ENCODE measurements at places on chromosomes 2 and 18.

DNA sequence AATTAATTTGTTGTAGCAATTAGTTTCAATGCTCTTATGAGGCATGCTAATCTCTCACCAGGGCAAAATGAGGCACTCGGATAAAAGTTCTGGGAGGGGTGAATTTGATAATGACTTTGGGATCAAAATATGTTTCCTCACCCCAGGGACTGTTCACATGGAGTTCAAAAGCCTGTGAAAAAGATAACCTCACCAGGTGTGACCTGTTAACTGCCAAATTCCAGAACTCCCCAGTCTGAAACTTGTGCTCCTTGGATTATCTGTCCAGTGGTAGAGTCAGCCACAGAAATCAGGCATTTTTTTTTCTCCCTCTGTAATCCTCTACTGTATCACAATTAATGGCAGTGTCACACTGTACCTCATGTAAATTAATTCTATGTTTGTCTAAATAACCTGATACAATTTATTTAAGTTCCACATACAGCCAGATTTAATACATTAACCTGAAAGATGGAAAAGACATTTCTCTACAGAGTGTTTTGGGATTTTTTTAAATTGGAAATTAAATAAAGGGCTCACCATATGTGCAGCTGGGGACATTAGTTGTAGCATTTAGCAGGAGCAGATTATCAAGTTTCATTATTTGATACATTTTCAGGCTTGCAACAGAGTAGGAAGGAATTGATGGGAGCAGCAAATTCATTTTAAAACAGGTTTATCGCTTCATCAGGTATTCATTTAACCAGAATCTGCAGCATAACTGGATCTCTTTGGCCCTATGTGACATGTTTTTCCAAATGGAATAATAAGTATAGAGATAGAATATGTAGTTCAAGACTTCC lies 191.2 kb downstream of the VWC2L start:
- DNase-seq: no peak

DNA sequence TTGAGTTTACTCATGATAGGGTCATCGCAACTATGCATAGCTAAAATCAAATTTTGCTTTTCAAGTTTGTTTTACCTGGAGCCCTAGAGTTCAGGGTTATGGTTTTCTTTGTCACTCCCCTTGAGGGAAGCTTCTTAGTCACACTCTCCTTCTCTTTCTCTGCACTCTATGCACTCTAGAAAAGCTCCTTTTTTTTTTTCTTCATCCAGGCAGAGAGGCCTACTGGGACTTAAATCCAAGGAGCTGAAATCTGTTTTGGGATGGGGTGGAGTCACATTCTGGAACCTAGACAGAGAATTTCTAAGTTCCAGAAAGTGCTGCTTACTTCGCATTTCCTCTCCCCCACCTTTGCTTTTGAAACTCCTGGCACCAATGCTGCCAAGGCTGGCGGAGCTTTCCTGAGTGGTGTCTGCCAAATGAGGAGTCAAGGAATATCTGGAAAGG lies 19.1 kb upstream of the IL18R1 start:
- no peak for DNase-seq

- no peak for DNase-seq
These were observed 186.1 kb upstream of the RAB12 start for GRCh38 chr18:8423051-8423557.

DNA sequence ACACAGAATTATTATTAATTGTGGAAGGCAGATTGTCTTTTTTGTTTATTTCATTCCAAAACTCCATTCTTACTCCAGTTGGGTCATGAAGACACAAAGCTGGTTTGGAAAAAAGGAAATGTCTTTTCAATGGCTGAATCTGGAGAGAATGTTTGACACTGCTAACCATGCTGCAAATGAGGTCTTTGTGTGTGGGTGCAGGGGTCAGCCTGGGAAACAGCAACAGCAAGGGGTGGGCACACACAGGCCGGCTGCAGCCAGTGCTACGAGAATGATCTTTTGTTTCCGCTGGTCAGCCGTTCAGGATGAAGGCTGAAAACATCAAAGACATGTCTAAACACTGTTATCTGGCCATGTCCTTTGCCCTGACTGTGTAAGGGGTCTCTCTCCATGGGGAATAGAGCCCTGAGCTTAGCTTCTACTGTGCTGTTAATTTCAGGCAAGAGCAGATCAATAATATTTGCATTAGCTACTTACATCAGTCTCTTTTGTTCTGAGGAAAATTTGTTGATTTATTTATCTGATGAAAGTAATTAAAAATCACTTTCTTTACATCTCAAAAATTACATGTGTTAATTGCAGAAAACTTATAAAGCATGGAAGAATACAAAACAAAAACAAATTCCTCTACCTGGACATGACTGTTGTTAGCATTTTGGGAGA lies 33.3 kb upstream of the E2F6 start:
- no peak for DNase-seq

- no peak for DNase-seq
These were observed 869.4 kb upstream of the ID2 start for GRCh38 chr2:7812231-7812995.

DNA sequence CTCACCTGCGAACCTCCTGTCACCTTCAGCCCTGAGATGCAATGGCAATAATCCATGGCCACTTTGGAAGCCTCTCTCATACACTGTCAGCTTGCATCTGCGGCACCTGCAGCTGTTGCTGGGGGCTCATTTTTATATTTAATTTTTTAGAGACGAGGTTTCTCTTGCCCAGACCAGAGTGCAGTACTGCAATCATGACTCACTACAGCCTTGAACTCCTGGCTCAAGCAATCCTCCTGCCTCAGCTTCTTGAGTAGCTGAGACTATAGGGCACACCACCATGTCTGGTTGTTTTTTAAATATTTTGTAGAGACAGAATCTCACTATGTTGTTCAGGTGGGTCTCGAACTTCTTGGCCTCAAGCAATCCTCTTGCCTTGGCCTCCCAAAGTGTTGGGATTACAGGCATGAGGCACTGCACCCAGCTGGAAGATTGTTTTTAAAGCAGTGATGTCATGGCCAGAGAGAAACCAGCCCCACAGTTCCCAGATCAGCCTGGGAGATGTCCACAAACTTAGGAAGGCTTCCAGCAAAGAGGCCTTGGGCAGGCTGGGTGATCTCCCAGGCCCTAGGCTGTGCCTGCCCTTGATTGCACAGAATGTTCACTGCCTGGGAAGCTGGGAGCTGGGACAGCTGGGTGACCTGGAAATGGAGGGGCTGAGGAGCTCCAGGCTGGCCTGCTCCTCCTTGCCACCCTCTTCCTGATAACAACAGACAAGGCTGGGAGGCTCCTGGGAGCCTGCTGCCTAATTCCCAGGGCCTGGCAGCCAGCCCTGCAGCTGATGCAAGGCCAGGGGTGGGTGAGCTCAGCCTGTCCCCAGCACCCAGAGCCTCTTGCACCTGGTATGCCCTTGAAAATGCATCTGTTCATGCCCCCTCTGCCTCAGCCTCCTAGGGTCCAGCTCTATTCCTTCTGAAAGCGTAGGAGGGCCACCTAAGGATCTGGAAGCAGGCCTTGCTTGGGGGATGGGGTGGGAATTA lies 27.1 kb downstream of the SH2D6 start:
- DNase-seq: no peak

GRCh38 chr2:230601510-230601909 lies 111.1 kb upstream of the CAB39 start:
- no peak for DNase-seq
